Pancreas (tissue), 10 donors: ENCODE measurements at places on chromosomes 1 and 21. TPM values are rescaled to one million over a fixed set of nuclear protein-coding genes. Genes with fewer than 3 reads are reported as not detected.
A peak's percentile ranks its signal among the peaks of the same experiment; 100 is the strongest.

DNA sequence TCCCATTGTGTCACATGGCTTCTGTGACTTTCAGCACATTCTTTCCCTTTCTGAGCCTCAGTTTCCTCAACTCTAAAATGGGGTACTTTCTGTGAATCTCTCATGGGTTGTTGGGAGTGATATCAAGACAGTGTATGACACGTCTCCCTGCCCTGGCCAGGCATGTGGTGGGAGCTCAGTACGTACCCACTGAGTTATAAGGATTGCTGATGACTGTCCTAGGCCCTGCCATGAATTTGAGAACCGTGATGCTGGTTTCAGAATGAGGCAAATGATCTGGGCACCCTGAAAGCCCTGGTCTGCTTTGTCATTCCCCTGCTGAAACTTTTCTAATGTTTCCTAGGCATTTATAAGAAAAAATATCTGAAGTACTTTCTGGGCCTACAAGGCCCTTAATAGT is 3.6 kb downstream of the ZNF362 start:
- H3K36me3 ChIP-seq: no peaks in the 10 kb centered on the region
- H3K27me3 ChIP-seq: no peaks in the 10 kb centered on the region
- no peak overlapping the region for H3K4me3 ChIP-seq
- peak; percentile 8 for DNase-seq
- H3K27ac ChIP-seq: no peak overlapping the region

DNA sequence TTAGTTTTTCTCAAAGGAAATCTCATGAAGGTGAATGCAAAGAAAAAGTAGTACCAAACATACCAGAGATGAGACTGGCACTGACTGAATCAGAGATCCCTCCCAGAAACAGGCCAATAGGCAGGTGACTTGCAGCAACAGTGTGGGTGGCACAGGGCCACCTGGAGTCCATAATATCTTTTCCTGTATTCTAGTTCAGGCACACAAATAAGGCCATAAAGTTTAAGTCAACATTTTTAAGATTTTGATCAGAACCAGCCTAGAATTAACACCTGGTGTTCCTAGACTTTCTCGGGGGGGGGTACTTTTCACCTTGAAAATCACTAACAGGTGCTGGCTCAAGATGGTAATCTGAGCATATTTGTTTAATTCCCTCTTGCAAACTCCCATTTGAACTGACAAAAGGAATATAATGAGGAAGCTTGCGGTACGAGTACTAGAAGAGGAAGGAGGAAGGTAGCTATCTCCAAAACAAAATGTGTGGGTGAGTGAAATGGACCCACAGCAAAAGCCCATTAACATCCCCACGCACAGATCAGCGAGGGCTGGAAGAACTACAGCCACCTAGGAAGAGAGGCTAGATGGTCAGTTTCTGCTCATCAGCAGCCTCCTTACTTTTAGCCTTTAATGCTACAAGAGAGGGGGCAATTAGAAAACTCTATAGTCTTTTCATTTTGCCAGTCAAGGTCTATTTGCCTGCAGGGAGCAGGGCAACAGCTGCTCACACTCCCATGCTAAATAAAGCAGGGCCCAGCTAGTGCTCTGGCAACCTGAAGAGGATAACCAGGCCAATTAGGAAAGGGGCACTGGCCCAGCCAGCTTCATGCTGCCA is 18.9 kb downstream of the SDE2 start:
- peaks cover 19% of the 10 kb centered on the region for H3K4me1 ChIP-seq
- no peaks in the 10 kb centered on the region for H3K27me3 ChIP-seq
- peak overlapping the region; percentile 78 for H3K27ac ChIP-seq
- H3K4me3 ChIP-seq: no peak overlapping the region
- peaks cover 9% of the 10 kb centered on the region for H3K36me3 ChIP-seq
- DNase-seq: peak; percentile 83

Gene NOTCH2
- total RNA-seq: 89.4 TPM

- no peak for DNase-seq
- H3K27ac ChIP-seq: no peak overlapping the region
- H3K27me3 ChIP-seq: no peaks in the 10 kb centered on the region
- no peak overlapping the region for H3K4me3 ChIP-seq
- no peaks in the 10 kb centered on the region for H3K4me1 ChIP-seq
Observed at GRCh38 chr1:231497629-231498152, 30.8 kb upstream of the TSNAX start.

DNA sequence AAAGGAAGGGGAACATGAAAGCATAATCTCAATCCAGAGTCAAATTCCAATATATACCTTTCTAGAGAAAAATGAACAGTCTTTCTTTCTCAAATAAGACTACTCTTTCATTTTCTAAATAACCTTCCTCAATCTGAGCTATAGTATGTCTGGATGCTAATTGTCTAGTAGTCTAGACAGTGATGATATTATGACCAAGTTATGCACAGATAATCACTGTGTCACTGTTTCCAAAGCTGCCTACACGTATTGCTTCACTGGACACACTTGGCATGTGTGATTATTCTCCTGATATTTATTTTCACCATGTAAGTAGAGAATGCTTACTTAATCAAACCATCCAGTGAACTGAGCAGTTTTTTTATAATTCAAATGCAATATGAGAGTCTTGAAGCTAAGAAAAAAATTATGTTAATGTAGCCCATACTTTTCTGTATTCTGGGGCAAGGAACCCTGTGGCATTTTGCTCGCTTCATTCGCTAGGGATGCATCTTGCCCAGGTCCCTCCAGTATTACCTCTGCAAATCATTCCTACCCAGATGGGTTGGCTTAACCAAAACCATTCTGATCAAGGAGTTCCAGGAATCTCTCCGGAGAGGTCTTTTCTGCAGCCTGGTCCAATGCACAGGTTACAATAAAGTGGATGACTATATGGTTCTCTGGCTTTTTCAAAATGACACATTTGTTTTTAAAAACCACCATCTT is 303.1 kb upstream of the RUNX1 start:
- H3K4me1 ChIP-seq: no peaks in the 10 kb centered on the region
- H3K36me3 ChIP-seq: no peaks in the 10 kb centered on the region
- no peak for DNase-seq
- H3K27ac ChIP-seq: no peak overlapping the region
- H3K27me3 ChIP-seq: no peaks in the 10 kb centered on the region
- no peak overlapping the region for H3K4me3 ChIP-seq

Gene MAGI3
- 15.1 TPM for total RNA-seq

Gene WDR64
- not detected for total RNA-seq

Gene SMIM1
- total RNA-seq: 4.4 TPM

Gene FHAD1
- total RNA-seq: 1.2 TPM

Gene IL6R
- total RNA-seq: 4.9 TPM

- H3K27me3 ChIP-seq: no peaks in the 10 kb centered on the region
- no peaks in the 10 kb centered on the region for H3K4me1 ChIP-seq
- H3K36me3 ChIP-seq: no peaks in the 10 kb centered on the region
- no peak overlapping the region for H3K27ac ChIP-seq
- H3K4me3 ChIP-seq: no peak overlapping the region
Observed at GRCh38 chr1:244010191-244010590, 40.9 kb upstream of the ZBTB18 start.

GRCh38 chr1:149937759-149938158 is 1.1 kb upstream of the MTMR11 start:
- H3K4me3 ChIP-seq: no peak overlapping the region
- peak overlapping the region; percentile 87 for H3K27ac ChIP-seq
- DNase-seq: no peak
- peaks cover 36% of the 10 kb centered on the region for H3K4me1 ChIP-seq
- no peaks in the 10 kb centered on the region for H3K36me3 ChIP-seq
- H3K27me3 ChIP-seq: no peaks in the 10 kb centered on the region

DNA sequence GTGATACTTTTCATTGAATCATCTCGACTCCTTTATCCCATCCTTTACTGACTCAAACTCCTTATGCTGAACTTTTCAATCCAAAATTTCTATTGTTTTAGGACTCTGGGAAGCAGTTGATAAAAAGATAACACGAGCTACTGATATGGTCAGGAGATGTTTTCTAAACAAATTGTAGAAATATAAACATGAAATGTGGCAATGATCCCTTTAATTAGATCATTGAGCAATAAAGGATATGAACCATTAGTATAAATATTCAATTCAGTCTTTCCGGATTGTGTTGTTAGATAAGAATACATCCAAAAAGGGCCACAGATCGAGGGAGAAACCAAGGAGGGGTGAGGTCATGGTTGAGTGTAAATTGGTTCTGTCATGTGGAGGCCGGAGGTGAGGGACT is 88.4 kb downstream of the NID1 start:
- no peak overlapping the region for H3K27ac ChIP-seq
- no peaks in the 10 kb centered on the region for H3K27me3 ChIP-seq
- H3K36me3 ChIP-seq: no peaks in the 10 kb centered on the region
- H3K4me3 ChIP-seq: no peak overlapping the region
- H3K4me1 ChIP-seq: no peaks in the 10 kb centered on the region

DNA sequence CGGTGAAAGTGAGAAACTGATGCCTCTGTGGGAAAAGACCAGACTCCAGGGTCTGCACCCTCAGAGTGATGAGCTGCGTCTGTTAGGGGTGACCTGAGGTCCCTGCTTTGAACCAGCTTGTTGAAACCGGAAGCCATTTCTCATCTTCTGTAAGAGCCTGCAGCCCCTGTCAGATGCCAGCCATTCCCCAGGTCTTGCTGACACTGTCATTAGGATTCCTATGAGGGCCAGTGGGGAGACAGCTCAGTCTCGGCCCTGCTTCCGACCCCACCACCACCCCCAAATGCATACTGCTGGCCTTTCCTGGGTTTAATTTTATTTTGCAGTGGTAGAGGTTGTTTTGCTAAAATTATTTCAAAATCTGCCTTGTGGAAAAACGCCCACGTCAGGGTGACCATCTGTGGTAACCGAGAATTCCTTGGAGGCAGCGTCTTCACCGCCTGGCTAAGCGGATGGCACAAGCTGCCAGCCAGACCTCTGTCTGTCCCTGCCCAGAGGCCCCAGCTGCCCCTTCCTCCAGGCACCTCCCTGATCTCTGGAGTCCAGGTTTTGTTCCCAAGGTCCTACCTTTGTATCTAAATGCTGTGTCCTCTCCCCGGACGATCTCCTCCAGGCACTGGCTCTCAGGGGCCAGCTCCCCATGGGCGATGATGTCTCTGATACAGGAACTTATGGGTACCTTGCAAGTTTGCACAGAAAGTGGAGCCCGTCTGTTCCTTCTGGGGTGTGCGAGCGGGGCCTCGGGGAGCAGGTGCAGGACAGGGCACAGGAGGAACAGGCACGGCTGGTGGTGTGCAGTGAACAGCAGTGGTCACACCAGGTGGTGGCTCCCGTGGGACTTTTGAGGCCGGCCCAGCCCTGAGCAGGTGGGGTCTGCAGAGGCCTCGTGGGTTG is 49.9 kb downstream of the PRKCZ start:
- peaks cover 19% of the 10 kb centered on the region for H3K4me1 ChIP-seq
- H3K4me3 ChIP-seq: no peak overlapping the region
- H3K36me3 ChIP-seq: no peaks in the 10 kb centered on the region
- no peak for DNase-seq

Gene DDR2
- total RNA-seq: 3.3 TPM

DNA sequence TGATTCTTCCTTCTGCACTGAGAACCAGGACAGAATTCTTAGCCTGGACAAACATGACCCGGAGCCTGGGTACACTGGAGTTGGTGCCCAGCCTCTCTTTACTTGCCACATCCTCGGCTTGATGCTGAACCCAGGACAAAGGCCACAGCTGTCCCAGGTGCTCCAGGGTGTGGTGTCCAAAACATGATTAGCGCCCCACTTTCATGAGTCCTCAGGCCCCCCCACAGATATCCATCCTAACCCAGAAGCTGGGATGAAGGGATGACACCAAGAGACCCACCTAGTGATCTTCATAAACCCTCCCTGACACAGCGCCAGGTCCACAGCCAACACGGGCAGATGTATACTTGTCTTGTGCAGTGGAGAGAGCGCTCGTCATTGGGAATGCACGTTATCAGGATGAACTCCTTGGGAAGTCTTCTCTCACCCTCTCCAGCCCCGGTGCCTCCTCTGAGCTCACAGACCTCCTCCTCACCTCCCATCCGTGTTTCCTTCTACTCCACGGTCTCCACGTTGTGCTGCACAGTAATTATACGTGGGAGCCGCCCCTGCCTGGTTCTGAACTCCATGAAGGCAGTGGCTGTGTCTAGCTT is 3.6 kb downstream of the ABCA4 start:
- H3K4me1 ChIP-seq: no peaks in the 10 kb centered on the region
- no peak for DNase-seq
- no peak overlapping the region for H3K27ac ChIP-seq
